ENCODE measurements at places on chromosomes 7 and 10.

- DNase-seq: no peak
Measured at GRCh38 chr7:2903682-2904162, 59.6 kb upstream of the GNA12 start.

- no peak for DNase-seq
Measured at GRCh38 chr10:69748621-69749020, 53.1 kb upstream of the COL13A1 start.

- DNase-seq: no peak
Measured at GRCh38 chr10:5552376-5553321, 27.9 kb downstream of the CALML3 start.

DNA sequence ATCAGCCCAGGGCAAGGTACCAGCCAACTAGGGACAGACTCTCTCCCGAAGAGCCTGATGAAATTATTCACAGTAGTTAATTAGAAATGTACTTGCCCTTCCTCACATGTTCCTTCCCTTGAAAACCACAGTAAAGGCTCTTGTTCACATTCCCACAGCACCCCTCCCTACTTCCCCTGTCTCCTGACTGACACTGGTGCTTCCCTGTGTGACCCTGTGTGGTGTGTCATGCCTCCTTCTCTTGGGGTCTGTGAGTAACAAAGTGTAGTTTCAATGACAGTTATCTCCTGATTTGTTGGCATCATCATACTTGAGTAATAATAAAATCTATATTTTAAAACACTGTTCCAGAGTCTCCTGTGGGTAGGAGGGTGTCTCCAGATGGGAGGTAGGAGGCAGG lies 209.7 kb downstream of the ABCA13 start:
- no peak for DNase-seq

DNA sequence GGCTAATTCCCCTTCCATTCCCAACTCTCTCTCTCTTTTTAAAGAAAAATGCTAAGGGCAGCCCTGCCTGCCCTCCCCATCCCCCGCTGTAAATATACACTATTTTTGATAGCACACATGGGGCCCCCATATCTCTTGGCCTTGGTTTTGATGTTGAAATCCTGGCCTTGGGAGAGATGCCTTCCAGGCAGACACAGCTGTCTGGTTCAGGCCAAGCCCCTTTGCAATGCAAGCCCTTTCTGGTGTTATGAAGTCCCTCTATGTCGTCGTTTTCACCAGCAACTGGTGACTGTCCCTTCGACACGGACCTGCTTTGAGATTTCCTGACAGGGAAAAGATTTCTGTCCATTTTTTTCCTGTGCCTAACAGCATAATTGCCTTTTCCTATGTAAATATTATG lies 3.0 kb downstream of the ADRA2A start:
- no peak for DNase-seq
